Keratinocyte (primary cell): ENCODE measurements at places on chromosomes 16 and 17.

- no peak for DNase-seq
Measured at GRCh38 chr17:81838753-81839255, 4.0 kb upstream of the PPP1R27 start.

DNA sequence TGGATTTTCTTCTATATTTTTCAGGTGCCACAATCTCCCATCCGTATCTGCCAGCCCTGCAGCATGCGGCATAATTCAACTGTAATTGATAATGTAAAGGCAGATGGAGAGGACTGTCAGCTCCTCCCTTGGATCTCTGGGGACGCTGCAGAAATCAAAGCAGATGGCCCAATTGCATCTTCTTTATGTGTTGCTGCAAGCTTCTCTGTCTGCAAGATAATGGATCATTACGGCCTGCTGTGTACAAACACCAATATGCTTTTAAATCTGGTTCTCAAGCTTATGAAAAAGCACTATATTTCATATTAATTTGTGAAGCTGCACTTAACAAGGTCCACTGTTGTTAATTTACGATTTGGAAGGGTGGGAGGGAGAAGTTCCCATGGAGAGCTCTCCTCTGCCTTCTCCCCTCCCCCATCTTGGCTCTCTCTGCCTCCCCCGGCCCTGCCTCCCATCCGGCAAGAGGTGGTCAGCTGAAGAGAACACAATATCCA is 607.5 kb downstream of the TOX3 start:
- DNase-seq, result no peak

DNA sequence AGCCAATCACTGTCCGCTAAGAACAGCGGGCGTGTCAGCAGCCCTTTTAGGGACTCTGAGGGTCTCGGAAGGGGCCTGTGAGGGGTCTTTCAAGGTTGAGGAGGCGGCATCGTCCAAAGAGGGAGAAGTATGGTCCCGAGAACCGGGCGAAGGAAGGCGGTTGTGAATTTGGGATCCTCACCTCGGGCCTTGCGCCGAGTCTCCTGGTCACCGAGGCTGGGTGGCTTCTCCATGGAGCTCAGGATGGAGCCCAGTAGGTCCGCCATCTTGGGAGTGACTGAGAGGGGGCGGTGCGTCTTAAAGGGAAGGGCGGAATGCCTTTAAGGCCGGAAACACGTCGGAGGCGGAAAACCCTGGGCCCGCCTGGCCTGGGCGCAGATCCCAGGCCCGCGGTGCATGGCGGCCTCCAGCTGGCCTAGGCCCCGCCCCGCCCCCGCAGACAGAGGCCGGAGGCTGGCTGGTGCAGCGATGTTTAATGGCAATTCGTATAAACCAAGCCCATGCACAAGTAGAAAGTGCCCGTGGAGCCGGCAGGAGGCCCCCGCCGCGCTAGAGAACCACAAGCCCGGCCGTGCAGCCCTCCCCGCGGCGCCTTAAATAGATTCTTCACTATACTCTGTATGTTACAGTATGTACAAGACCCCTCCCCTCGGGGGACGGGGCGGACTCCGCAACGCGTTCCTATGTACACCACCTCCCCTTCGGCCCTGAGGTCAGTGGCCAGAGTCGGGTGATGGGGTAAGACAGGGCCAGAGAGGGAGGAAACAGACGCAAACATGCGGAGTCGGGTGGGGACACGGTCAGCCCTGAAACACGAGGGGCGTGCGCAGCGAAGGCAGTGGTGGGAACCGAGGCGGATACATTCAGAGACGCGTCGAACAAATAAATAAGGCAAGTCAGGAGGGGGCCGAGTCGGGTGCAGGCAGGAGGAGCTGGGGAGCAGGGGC is at the start of gene SPAG7:
TSS of gene SPAG7 (minus strand) at position 279 of the 947 bp plus-strand sequence. CDS start at position 266, 13 bp downstream.
- DNase-seq, result no peak

GRCh38 chr17:74453665-74454196 is 12.7 kb upstream of the CD300A start:
- no peak for DNase-seq

GRCh38 chr17:28741358-28742349 is 2.2 kb upstream of the TRAF4 start:
- DNase-seq, result no peak

DNA sequence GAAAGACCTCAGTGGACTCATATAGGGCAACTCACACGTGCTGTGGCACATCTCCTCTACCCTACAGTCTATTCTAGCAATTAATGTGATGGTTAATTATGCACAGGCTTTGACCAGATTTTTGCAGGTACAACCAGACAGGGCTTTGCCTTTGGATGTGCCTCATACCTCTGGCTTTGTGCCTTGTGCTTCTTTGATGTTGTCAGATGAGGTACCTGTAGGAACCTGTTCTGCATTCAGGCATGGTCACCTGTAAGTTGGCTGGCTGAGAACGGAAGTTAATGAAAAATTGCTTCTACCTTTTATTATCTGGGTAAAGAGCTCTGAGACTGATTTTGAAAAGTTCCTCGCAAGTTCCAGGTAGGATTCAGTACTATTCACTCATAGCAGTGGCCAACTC is 462.9 kb upstream of the ZFHX3 start:
- DNase-seq, result no peak

DNA sequence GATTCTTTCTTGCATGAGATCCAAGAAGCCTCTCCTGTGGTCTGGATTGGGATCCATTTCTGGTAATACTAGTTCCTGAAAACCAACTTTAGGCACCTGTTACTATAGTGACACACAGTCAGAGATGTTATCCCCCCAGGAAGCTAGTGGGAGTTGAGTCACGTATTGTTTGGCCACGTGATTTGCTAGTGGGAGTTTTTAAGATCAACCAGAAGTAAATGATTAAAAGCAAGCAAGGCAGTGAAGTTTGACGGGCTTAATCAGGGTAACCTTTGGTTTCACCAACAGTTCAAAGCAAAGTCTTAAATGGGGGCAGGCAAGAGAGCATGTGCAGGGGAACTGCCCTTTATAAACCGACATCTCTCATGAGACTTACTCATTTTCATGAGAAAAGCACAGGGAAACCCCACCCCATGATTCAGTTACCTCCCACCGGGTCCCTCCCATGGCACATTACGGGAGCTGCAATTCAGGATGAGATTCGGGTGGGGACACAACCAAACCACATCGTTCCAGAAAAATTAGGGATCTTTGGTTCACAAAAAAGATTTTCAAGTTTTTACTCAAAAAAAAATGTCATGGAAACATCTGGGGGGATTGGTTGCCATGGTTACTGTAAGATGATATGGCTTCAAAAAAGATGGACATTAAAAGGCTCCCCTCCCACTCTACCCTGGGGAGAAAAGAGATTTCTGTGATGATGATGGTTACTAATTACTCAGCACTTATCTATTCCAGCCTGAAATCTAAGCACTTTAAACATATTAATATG is 483.1 kb upstream of the ERCC4 start:
- no peak for DNase-seq

- no peak for DNase-seq
Measured at GRCh38 chr16:87484487-87485331, 8.1 kb downstream of the ZCCHC14 start.

- DNase-seq, result no peak
Measured at GRCh38 chr16:50445621-50446555, 77.1 kb upstream of the BRD7 start.

GRCh38 chr16:22210854-22211253 is 4.8 kb downstream of the EEF2K start:
- DNase-seq, result no peak

DNA sequence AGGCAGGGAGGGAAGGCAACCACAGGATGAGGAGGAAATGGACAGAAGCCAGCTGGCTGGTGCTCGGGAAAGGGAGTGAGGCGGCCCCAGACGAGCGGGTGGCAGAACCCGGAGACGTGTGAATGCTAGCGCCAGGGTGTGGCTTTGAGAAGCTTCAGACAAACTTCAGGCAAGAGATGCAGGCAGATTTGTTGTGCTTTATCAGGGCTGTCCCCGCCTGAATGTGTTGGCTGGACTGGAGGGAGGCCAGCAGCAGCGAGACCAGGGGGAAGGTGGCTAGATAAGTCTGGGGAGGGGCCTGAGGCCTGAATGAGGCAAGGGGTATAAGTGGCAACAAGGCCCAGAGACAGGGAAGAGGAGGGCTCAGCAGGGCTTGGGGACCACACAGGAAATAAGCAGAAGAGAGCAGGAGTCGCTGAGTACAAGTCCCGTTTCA is 22.0 kb downstream of the CAMKK1 start:
- DNase-seq, result no peak

GRCh38 chr16:16881814-16882213 is 502.9 kb downstream of the NPIPA7 start:
- DNase-seq, result no peak

DNA sequence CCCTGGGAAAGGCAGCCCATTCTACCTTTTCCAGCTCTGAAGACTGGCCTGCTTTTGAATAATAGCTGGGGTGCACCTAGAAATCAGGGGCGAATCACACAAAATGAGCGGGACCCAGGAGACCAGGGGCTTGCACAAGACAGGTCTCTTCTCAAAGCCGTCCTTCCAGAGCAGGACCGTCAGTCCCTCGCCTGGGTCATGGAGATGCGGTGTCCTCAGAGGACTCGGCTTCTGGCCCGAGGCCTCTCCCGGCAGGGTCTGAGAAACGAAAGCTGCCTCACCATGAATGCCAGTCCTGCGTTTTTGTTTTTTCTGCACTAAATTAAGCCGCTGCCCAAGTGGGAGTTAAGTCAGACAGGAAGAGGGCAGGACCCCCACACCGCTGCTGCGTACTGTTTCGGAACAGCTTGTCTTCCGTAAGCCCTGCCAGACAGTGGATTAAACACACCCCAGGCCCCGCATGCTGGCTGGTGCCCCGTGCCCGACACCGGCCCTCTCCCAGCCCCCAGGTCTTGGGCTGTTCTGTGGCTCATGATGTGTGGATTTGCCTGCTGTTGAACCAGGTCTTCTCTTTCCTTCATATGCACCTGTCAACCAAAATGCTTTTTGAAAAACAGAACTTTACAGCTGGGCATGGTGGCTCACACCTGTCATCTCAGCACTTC is 142.1 kb upstream of the RPH3AL start:
- no peak for DNase-seq

GRCh38 chr17:33072421-33073161 is 80.9 kb downstream of the SPACA3 start:
- DNase-seq, result no peak
